SW480 (cell line): ENCODE measurements at places on chromosomes 2 and 18.

- DNase-seq, result peak; percentile 2
These were observed at the start of gene CACNB4 for GRCh38 chr2:152098496-152099366. Gene CACNB4 (minus strand): TSS chr2:152099044.

DNA sequence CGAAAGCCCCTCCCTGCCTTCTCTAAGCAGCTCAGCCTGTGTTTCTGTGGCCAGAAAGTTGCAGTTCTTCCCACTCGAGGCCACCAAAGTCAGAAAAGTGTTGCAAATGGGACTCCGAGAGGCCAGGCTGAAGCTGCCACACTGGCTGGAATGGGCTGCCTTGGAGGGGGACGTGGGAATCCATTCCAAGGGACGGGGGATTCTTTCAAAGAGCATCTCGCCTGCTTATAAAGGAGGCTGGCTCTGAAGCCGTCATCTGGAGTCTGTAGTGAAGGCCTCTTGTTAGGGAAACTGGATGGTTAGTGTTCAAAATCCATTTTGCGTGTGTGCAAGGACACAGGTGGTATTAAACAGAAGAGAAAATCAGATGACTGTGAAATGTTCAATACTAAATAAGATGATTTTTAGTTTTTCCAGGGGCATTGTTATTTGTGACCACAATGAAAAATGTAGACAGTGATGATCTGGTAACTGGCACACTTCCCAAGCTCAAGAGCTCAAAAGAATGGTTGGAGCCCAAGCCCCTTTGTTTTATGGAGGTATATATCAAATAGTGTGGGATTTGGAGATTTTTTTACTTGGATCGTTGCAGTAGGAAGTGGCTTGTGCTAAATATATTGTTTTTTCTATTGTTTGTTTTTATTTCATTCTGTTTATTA is 782 bp downstream of the FAM228B start:
- peak; percentile 35 for DNase-seq

GRCh38 chr2:105114551-105114950 is 76.7 kb downstream of the MRPS9 start:
- peak; percentile 77 for DNase-seq

GRCh38 chr2:172101821-172102390 is 794 bp downstream of the DLX2 start:
- DNase-seq, result peak; percentile 53

DNA sequence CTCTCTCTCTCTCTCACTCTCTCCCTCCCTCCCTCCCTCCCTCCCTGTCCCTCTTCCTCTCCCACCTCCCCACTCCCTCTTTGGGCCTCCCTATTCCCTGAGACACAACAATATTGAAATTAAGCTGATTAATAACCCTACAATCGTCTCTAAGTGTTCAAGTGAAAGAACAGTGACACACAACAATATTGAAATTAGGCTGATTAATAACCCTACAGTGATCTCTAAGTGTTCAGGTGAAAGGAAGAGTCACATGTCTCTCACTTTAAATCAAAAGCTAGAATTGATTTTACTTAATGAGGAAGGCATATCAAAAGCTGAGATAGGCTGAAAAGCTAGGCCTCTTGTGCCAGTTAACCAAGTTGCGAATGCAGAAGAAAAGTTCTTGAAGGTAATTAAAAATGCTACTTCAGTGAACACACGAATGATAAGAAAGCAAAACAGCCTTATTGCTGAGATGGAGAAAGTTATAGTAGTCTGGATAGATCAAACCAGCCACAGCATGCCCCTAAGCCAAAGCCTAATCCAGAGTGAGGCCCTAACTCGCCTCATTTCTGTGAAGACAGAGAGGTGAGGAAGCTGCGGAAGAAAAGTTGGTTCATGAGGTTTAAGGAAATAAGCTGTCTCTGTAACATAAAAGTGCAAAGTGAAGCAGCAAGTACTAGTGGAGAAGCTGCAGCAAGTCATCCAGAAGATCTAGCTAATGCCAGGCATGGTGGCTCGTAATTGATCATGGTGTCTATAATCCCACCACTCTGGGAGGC is 21.3 kb downstream of the MALT1 start:
- DNase-seq, result no peak

DNA sequence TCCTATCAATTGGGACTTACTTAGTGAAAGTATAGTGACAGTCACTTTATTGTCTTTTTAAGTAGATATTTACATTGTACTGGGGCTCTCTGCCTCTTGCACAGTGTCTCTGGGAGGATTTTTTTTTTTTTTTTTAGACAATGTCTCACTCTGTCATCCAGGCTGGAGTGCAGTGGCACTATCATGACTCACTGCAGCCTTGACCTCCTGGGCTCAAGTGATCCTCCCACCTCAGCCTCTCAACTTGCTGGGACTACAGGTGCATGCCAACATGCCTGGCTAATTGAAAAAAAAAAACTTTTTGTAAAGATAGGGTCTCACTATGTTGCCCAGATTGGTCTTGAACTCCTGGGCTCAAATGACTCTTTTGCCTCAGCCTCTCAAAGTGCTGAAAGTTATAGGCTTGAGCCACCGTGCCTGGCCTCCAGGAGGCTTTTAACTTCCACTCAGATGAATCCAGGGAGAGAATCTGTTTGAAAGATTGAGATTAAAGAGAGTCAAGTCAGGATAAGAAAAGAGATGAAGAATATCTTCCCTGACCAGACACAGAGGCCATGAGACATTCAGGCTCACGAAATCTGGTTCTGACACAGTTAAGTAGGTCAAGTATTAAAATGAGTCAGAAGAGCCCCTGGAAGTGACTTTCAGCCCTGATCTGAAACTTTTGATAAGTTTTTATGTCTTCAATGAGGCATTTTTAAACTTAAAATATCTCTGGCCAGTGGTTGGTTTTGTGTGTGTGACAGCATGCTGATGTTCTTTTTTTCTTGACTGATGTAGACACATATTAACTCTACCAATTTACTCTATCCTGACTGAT is 18.3 kb downstream of the ARHGEF33 start:
- no peak for DNase-seq

- peak; percentile 8 for DNase-seq
These were observed 79.8 kb upstream of the CCDC141 start for GRCh38 chr2:179129574-179130238.

DNA sequence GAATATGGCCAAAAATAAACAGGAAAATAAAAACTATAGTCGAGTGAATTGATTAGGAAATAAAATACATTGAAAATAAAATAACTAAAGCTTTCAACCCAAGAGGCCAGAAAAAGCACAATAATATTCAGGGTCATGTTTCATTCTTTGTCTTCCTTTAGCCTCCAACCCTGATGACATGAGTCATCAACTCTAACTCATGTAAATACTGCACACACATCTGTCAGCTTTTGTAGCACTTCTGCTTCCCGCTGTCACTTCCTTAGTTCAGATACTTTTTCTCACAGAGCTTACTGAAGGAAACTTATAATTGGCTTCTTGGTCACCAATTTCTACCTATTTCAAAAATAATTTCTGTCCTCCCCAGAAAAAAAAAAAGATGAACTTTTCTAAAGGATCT is 112.8 kb downstream of the UPP2 start:
- peak; percentile 48 for DNase-seq

GRCh38 chr2:128516938-128517337 is 198.3 kb upstream of the HS6ST1 start:
- no peak for DNase-seq

DNA sequence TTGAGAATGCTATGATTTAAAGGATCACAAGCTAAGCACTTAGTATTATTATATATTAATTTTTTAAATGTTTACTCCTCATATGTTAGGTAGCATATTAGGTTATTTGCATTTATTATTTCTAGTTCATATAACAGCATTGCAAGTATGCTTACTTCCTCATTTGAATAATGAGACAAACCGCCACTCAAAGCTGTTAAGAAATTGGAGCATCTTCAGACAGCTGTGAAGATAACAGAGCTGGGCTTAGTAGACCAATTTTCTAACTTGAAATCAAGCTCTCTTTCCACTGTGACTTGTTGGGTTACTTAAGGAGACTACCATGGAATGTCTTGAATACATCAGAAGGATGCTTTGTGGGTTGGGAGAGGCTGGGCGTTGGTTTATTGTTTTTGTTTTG is 139.3 kb downstream of the ASXL3 start:
- no peak for DNase-seq

GRCh38 chr2:177598326-177599138 is 206.0 kb downstream of the AGPS start:
- no peak for DNase-seq

GRCh38 chr2:25421820-25422411 is 80.2 kb upstream of the DNMT3A start:
- no peak for DNase-seq

GRCh38 chr2:241494311-241494908 is 14.0 kb downstream of the STK25 start:
- no peak for DNase-seq

DNA sequence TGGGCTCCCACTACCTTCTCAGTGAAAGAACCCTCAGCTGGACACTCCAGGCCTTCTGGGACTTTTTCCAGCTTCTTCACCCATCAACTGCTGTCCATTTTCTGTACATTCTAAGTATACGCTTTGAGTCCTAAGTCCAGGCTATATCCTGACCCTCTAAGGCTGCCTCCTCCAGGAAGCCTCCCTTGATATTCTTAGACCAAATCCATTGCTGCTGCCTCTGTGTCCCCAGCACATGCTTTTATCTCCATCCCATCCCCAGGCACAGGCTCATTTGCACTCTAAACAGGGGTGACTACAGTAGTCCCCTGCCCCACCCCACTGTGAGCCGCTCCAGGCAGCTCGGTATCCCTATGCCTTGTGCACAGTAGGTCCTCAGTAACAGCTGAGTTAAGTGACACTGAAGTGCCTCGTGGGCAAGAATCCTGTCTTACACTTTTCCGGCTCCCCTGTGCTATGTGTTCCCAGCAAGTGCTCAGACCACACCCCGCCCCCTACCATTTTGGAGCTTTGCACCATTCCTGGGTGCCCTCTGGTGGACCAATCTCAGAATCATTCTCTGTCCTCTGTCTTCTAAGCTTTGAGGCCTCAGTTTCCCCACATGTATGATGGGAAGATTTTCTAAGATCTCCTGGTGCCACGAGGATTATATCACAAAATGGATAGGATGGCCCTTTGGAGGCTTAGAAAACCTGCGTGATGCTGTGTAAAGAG is 34.9 kb downstream of the EMX1 start:
- no peak for DNase-seq

- DNase-seq, result no peak
These were observed 285.1 kb upstream of the MMADHC start for GRCh38 chr2:149872638-149873150.

DNA sequence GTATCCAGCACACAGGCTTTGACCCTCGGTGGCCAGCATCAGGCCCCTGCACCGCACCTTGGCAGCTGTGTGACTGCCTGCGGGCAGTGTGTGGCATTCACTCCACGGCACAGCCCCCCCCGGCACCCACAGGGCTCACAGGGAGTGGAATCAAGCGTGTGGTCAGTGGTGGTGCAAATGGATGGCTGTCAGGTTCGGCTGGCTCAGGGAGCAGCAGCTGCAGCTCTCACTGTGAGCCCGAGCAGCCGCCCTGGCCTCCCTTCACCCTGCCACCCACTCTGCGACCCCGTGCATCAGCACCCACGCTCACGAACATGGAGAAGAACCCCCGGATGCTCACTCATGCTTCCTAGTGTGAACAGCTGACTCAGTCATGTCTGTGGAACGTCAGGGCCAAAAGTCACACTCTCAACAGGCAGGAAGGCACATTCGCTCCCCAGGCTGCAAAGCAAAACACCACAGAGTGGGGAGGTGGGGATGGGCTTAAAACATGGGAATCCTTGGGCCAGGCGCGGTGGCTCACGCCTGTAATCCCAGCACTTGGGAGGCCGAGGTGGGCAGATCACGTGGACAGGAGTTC is 41.5 kb upstream of the GPC1 start:
- DNase-seq, result no peak

DNA sequence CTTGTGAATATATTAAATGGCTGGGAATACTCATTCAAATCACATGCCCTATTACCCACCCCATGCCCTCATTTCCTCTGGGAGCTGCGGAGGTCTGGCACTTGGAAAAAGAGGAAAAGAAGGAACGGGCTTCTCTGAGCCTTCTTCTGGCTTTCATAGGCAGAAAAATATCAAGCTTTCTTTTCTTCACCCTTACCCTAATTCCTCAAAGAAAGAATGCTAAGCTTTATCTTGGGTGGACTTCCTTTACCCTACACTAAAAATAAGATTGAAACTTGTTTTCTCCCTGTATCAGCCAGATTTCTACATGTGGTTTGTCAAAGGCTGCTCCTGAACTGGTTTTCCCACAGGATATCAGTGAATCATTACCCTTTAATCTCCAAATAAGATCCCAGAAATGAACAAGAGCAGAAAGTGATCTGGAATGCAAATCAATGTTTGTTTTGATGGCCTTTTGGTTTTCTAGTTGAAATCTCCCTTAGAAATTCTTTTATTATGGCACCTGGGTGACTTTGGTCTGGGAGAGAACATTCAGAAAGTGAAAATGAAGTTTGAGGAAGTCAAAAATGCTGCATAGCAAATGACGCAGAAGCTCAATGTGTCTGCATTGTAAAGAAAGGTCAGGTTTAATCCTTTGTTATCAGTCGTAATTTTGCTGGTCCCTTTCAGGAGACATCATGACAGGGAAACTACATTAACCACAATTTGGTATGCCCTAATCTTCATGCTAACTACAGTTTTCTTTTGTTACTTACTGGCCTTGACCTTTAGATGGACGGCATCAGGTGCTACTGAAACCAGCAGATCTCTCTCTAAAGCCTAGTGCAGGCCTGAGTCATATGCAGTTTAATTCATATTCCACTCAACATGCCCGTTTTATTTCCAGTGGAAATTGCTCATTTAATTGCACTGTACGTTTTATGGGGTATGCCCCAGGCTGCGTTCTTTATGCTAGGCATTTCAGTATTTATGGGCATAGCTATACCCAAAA is 46.6 kb upstream of the HNRNPA3 start:
- DNase-seq, result peak; percentile 53

- no peak for DNase-seq
These were observed 206.3 kb upstream of the GULP1 start for GRCh38 chr2:188085421-188085820.

DNA sequence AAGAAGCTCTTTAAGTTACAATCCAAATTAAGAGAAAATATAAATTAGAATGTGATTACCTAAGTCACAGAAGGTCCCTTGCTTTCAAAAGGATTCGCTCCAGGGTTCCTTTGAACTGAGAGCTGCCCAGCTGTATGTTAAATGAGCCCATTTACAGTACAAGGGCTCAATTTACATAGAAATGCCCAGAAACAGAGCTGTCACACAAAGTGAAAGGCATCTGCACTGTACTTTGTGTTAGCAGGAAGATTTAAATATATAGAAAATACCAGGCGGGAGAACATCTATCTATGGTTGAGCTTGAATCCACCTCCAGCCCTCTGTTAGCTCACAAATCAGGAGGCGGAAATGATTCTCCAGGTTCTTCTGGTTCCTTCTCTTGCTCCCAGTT is 272.9 kb downstream of the PAX3 start:
- DNase-seq, result no peak

DNA sequence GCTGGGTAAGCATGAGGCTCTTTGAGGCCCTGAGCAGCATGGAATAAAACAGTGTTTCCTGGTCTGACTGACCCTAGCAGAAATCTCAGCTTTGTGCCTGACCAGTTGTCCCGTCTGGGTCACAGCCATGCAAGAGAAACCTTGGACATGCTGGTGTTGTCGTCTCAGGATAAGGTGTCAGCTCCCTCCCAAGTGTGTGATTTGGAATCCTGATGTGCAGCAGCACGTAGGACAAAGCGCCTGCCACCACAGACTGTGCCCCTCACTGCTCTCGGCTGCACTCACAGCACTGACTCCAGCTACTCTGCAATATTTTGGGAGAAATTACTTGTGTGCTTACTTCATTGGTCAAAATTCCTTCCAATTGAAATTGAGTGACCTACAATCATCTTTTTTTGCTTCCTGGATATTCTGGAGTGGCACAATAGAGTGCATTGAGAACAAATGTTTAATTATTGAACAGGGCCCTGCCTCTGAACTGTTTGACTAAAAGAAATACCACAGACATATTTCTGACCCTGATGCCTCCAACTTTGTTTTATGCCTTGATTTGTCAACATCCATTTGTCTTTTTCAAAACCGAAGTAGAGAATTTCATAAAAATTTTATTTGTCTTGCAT is 352.4 kb downstream of the SOCS6 start:
- DNase-seq, result no peak
